ENCODE measurements at places on chromosomes 16 and 17.

GRCh38 chr16:7938175-7938574 is 605.5 kb downstream of the RBFOX1 start:
- no peak for DNase-seq

DNA sequence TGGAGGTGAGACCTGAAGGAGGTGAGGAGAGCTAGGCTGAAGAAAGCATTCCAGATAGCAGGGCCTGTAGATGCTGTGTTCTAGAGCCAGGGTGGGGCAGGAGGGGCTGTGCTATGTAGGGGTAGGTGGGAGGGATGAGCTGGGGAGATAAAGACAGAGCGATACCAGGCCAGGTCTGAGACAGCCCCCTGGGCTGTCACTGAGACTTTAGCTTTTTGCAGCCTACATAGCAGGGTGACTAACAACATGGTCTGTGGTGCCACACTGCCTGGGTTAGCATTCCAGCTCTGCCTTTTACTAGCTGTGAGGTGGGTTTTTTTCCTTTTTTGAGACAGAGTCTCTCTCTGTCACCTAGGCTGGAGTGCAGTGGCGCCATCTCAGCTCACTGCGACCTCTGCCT is 14.3 kb downstream of the NUP85 start:
- DNase-seq = no peak

- DNase-seq = no peak
Measured at GRCh38 chr16:10598157-10598556, 17.8 kb upstream of the EMP2 start.

DNA sequence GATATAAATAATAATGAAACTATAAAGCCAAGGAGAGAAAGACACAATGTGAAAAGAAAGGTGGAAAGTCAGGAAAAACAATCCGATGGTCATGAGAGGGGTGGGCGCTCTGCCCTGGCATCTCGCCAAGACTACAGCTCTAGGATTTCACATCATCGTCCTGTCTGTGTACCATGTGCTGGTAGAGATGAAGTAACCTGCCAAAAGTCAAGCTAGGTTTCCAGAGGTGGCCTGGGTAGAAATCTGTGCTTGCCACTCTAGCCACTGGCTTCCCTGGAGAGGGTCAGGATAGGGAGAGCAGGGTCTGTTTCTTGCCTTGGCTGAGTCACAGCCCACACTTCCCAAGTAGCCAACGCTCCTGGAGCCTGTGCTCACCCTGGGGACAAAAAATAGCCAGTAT is 31.0 kb upstream of the TRAP1 start:
- DNase-seq = no peak

- no peak for DNase-seq
Measured at GRCh38 chr17:8695241-8695640, 49.4 kb downstream of the CCDC42 start.

DNA sequence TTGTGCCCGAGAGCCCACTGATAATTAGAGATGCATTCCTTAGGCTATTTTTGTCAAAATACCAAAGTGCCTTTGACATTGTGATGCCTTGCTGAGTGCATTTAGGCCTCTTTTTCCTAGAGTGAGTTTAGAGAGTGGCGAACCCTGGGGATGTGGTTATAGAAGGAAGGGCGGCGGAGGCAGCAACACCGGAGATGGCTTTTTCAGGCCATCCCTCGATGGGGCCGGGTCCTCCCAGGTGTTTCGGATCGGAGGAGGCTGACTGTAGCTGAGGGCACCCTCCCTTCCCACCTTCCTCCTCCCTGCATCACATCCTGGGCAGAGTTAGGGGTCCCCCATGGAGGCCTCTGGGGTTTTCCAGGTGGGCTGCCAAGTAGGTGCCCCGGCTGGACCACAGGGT is 6.6 kb upstream of the SNAI3 start:
- DNase-seq = no peak

GRCh38 chr17:32258383-32259140 is 7.1 kb upstream of the RHBDL3 start:
- DNase-seq = no peak

- DNase-seq = peak; percentile 95
Measured at GRCh38 chr17:49496183-49496866, 1.2 kb downstream of the NGFR start.

DNA sequence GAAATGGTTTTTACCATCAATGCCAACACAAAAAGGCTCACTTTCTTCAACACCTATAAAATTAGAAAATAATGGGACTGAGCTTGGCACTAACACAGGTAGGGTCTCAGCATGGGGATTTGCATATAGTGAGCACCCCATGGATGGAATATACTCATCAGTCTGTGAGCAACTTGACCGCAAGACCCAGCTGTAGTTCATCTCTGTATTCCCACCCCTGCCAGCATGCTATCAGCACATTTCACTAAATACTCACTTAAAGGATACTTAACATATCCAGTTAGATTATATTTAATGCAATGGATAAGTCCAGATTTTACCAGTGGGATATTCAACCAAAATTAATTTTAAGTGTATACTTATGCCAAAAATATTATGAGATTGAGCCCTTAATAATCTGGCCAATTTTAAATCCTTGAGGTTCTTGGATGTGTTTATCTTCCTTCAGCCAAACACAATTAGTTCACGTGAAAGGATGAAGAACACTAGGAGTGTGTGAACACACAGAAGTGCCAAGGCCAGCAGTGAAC is 66.7 kb downstream of the C16orf95 start:
- no peak for DNase-seq

GRCh38 chr17:81910840-81911276 is 341 bp downstream of the PCYT2 start:
- DNase-seq = no peak

DNA sequence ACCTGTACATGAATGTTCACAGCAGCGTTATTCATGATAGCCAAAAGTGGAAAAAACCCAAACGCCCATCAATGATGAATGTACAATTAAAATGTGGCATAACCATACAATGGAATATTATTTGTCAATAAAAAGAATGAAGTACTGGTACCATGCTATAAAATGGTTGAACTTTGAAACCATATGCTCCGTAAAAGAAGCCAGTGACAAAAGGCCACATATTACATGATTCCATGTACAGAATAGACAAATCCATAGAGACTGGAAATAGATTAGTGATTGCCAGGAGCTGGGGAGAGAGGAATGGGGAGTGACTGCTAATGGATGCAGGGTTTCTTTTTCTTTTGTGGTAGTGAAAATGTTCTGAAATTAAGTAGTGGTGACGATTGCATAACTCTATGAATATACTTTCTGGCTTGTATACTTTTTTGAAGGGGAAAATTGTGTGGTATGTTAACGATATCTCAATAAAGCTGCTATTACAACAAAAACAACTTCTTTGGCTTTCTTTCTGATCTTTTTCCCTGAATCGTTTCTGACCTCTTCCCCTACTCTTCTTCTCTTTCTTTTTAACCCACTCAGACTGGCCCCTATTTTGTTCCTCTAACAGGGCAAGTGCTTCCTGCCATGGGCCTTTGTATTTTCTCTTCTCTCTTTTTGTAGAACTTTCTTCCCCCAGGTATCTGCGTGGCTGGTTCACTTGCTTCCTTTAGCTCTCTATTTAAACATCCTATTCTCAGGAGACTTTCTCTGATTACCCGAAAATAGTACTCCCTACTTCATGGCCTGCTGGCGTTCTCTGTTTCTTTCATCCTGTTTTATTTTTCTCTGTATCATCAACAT is 67.9 kb downstream of the FTO start:
- no peak for DNase-seq

All from GM13977 (cell line).